ENCODE measurements at places on chromosomes 6 and 20.

DNA sequence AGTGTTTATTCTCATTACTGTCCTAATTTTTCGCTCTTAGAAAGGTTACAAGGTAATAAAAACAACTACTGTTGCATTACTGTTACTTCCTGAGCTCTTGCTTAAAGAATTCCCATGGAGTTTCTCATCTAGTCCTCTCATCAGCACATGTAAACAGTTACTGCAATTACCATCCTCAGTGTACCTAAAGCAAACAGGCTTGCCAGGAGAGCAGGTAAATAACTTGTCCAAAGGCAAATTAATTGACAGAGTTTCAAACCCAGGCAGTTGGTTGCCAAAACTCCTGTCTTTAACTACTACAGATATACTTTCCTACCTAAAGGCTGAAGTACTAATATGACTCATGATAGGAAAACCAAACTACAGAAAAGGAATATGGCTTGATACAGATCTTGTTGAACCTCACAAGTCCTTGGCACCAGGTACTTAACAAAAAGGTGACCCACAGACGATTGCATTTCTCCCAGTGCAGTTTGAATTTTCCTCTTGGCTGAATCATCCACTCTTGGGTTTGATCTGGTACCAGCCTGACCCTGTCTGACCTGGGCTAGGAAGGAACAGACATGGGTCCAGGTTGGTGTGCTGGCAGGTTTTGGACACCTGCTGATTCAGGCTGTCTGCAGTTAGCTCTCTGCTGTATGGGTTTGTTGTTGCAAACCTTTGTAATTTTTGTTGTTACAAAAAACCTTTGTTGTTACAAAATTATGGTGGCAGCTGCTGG, 153.0 kb downstream of the CFAP61 start:
- DNase-seq: no peak

DNA sequence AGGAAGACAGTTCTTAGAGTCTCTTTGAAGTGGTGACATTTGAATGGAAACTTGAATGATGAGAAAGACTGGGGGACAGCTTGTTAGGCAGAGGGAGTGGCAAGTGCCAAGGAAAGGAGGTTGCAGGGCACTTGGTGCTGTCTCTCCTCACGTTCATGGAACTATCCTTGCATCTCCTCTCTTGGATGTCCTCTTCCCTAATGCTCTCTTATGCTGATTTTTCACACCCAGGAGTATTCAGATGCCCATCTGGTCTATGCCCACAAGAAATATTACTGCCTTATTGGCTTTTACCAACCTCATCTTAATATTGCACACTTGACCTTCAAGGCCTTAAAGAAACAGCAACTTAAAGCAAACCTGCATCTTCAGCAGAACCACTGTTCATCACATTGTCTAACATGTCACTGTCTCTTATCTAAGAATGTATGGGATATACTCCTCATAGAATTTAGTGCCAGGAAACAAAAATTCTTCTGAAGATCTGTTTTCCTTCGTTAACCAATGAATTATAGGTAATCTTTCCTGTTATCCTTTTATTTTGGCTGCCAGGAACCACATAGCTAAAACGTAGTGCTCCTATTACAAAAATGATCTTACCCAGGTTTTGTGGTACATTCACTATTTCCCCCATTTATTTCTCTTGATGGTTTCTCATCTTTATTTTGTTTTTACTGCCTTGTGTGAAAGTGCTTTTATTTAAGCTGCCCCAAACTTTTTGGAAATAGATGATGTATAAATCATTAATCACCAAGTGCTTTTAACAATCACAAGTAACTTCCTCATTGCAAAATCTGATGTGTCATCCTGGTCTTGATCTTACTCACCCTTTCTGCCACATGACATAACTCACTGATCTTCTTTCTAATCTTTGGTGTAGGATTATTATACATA, 12.8 kb downstream of the RGS17 start:
- no peak for DNase-seq

GRCh38 chr6:112781241-112781640, 434.1 kb downstream of the RFPL4B start:
- no peak for DNase-seq

- DNase-seq: no peak
Measured at GRCh38 chr6:51273228-51273961, 454.7 kb downstream of the TFAP2B start.

DNA sequence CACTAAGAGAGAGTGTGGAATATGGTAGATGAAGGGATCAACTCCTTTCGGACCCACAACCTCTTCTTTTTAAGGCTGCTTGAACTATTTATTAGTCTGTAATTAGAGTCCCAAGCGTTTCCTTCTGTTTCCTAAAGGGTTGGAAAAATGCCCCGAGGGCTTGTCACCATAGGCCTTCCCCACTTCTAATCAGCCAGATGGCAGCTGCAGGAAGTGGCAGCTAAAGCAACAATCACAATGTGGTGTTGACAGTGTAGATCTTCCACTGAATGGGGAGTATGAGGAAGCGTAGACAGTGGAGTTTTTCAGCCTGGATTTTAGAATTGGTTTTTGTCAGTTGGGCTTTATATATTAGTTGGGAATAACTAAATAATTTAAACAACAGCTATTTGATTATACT, 40.6 kb downstream of the SLC35D3 start:
- DNase-seq: no peak

DNA sequence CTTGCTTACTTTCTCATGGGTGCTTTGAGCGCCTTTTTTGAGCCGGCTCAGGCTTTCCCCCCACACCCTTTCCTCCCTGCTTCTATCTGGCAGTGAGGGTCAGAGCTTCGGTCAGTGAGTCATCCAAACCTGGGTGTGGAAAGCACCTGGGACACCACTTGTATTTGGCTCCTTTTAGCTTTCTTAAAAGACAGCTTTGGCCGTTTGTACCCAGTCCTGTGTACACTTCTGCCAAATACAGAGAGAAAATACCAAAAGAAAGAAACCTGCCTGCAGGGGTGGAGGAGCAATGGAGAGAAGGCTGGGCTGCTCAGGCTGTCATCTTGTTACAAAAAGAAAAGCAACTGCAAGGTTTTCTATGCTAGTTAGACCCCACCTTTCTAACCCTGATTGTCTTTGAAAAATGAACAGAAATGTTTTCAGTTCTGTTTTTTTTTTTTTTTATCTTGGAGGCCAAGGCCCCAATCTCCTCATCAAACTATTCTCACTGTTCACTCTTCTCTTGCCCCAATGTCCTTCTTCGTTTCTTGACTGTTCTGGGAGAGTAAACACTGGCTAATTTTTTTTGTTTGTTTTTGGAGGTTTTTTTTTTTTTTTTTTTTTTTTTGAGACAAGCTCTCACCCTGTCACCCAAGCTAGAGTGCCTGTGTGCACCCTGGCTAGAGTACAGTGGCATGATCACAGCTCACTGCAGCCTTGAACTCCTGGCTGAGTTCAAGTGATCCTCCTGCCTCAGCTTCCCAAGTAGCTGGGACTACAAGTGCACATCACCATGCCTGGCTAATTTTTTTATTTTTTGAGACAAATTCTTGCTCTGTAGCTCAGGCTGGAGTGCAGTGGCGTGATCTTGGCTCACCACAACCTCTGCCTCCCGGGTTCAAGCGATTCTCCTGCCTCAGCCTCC, 76.4 kb downstream of the SSR1 start:
- no peak for DNase-seq

GRCh38 chr6:51854876-51855275, 232.5 kb downstream of the PKHD1 start:
- DNase-seq: no peak

GRCh38 chr6:145032562-145033145, 702.7 kb downstream of the EPM2A start:
- no peak for DNase-seq

DNA sequence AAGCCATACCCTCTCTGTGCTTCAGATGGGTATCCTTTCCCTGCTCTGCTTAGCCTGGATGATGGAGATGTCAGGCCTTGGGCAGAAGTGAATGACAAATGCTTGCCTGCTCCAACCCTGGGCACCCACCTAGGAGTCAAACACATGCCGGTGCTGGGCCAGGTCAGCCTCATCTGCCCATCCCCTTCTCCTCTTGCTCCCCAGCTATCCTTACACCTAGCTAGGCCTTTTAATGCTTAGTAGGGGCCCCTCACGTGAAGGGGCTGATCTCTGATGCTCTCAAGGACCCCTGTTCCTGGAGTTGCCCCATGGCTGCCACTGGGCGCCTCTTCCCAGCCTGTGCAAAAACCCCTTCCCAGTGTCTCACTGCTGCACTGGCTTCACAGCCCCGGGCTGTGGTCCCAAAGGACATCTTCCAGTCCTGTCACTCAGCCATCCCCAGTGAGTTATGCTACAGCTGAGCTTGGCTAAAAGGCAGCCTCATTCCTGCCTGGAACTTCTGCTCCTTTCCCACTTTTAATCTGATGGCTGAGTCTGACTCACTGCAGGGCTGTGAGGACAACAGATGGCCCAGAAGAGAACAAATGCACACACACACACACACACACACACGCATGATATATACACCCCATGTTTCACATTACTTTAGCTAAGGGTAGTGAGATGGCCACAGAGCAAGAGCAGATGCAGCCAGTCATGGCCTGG, 12.8 kb upstream of the SDCBP2 start:
- peak; percentile 9 for DNase-seq

- no peak for DNase-seq
Measured at GRCh38 chr6:45963896-45964295, 51.8 kb downstream of the CLIC5 start.

- DNase-seq: no peak
Measured at GRCh38 chr6:84150705-84151104, 76.7 kb downstream of the CEP162 start.

GRCh38 chr6:551405-551804, 105.5 kb downstream of the HUS1B start:
- DNase-seq: no peak

DNA sequence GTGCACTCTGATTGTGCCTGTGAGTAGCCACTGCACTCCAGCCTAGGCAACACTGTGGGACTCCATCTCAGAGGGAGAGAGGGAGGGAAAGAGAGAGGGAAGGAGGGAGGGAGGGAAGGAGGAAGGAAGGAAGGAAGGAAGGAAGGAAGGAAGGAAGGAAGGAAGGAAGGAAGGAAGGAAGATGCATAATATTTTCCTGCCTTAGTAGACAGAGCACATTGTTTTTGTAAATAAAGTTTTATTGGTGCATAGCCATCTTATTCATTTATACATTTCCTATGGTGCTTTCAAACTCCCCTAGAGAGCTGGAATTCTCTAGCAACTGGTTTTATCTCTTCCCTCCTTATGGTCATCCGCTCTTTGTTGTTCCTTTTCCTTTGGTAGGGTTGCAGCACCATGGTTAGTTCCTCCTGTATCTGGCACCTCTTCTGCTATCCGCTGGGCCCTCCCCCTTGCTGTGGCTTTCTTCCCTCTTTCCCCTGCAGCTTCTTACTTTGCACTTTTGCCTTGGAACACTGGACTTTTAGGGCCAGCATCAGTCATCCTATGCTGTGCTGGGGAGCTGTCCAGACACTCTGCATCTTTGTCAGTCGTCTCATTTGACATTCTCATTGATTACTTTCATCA, 20.2 kb downstream of the GPR6 start:
- DNase-seq: no peak

GRCh38 chr6:13677878-13678254, 33.8 kb downstream of the RANBP9 start:
- no peak for DNase-seq

GRCh38 chr6:49550492-49551077, at the start of gene C6orf141:
Gene C6orf141, plus strand, starts transcription at chr6:49550668. Its CDS starts 125 bp downstream, at chr6:49550793.
- DNase-seq: peak; percentile 16

DNA sequence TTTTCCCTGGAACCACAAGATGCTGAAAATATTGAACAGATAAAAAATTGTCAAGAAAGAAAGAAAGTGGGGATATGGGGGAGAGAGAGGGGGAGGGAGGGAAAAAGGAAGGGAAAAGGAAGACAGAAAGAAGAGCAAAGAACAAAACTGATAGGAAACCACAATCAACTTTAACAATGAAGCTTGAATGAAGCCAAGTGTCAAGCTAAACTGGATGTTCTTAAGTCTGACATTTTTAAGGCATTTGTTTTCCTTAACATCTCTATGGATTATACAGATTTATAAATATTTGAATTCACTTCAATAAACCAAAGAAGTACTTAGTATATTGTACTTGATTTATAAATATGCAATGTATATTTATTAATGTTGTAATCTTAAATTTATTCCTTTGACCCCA, 197.6 kb upstream of the SMLR1 start:
- no peak for DNase-seq

DNA sequence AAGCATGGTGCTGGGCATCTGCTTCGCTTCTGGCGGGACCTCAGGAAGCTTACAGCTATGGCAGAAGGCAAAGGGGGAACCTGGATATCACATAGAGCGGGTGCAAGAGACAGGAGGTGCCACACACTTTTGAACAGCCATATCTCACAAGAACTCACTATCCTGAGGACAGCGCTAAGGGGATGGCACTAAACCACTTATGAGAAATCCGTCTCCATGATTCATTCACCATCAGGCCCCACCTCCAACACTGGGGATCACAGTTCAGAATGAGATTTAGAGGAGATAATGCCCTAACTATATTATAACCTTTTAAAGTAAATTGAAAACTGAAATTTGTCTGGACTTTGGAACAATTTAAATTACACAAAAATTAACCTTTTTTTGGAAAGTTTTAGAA, 37.8 kb upstream of the SUMO4 start:
- DNase-seq: no peak
